NCI-H1694 (cell line): ENCODE measurements at places on chromosomes 1 and 21.

DNA sequence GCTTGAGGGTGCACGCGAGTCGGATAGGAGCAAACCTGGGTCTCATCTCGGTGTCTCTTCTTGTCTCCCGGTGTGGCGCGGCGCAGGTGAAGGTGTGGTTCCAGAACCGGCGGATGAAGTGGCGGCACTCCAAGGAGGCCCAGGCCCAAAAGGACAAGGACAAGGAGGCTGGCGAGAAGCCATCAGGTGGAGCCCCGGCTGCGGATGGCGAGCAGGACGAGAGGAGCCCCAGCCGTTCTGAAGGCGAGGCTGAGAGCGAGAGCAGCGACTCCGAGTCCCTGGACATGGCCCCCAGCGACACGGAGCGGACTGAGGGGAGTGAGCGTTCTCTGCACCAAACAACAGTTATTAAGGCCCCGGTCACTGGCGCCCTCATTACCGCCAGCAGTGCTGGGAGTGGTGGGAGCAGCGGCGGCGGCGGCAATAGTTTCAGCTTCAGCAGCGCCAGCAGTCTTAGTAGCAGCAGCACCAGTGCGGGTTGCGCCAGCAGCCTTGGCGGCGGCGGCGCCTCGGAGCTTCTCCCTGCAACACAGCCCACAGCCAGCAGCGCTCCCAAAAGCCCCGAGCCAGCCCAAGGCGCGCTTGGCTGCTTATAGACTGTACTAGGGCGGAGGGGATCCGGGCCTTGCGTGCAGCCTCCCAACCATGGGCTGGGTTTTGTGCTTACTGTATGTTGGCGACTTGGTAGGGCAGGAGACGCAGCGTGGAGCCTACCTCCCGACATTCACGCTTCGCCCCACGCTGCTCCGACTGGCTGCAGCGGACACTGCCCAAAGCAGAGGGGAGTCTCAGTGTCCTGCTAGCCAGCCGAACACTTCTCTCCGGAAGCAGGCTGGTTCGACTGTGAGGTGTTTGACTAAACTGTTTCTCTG, 5.1 kb downstream of the HLX start:
- no peak for DNase-seq

GRCh38 chr1:48789903-48790302, 13.2 kb upstream of the BEND5 start:
- no peak for DNase-seq

DNA sequence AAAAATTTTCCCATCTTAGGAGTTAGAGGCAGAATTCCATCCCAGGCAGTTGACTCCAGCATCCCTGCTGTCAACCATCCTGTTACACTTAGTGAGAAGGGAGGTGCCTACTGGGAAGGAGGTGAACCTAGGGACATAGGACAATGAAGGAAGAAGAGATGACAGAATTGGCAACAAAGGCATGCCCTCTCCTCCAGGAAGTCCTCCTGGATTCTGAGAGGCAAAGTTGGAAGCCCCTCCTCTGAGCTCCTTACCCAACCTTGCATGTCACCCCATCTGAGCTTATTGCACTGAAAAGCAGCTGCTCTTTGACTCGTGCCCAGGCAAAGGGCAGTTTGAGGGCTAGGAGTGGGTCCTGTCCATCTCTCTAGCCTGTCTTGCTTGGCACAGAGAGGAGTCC, 66.9 kb downstream of the PAX7 start:
- DNase-seq = no peak

GRCh38 chr1:234164098-234164709, 209.1 kb upstream of the COA6 start:
- no peak for DNase-seq

- DNase-seq = no peak
Measured at GRCh38 chr21:27365394-27365793, 398.5 kb upstream of the ADAMTS5 start.

DNA sequence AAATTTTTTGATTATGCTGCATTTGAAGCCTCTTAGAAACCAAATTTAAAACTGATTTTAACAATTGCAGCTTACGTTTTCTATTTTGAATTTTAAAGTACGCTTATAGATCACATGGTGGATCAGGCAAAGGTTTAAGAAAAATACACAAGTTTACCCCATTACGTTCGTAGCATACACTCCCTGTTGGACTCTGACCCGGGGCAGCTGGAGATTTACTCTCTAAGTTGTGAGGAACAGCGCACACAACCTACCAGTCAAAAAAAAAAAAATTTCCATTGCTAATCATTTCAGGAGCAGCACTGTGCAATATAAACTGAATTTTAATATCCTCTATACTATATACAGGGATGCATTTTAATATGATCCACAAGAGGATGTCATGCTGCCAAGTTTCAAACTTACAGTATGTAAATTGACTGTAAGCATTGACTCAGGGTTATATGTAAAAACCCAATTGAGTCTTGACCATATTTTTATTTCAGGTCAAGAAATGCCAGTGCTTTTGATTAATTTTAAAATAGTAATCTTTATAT, 20.4 kb downstream of the CSDE1 start:
- no peak for DNase-seq

- no peak for DNase-seq
Measured at GRCh38 chr1:179807691-179808485, 64.8 kb downstream of the FAM163A start.

DNA sequence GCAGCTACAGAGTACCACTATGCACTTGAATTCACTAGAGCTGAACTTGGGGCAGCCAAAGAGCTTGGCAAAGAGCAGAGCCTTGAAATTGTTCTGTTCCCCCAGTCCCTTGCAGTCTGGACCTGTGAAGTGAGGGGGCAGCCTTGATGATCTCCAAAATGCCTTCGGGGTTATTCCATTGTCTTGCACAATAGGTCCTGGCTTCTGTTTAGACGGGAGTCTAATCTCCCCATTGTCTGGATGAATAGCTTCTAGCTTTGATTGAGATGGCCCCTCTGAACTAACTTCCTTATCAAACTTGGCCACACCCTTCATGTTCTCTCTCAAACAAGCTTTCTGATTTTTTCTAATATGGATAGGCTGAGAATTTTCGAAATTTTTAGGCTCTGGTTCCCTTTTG, 72.6 kb downstream of the PGM1 start:
- no peak for DNase-seq

GRCh38 chr1:108009603-108010195, 44.7 kb upstream of the VAV3 start:
- no peak for DNase-seq

DNA sequence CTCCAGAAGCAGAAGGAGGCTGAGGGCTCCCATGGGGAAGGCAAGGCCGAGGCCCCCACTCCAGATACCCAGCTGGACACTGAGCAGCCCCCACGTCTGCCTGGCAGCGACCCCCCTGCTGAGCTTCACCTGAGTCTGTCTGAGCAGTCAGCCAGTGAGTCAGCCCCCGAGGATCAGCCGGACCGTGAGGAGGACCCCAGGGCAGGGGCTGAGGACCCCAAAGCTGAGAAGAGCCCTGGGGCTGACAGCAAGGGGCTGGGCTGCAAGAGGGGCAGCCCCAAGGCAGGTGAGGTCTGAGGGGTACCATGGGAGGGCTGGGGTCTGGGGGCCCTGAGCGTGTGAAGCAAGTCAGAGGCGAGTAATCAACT, 21.3 kb downstream of the DMBX1 start:
- no peak for DNase-seq

DNA sequence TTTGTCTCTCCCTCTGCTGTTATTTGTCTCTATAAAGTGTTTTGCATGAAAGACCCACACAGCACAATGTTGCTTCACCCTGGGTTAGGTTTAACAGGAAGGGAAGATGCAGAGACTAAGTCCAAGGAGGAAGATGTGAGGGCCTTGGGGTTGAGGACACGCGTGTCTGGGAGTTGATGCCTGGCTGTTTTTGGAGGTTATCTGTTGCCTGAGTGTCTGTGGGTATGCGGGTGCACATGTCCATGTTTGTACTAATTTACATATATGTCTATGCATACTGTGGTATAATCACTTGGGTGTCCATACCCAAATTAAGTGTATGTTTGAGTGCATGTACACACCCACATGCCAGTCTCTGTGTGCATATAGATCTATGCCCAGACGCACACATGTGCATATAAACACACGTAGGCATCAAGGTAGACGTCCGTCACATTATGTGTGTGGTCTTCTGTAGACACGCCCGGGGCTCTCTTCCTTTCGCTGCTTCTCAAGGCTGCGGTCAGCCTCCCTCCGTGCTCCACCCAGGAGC, 962 bp upstream of the MAN1C1 start:
- DNase-seq = no peak

- no peak for DNase-seq
Measured at GRCh38 chr1:202283991-202284390, 57.7 kb downstream of the UBE2T start.

GRCh38 chr1:175804561-175804960, 61.2 kb upstream of the TNR start:
- no peak for DNase-seq

GRCh38 chr1:116540088-116540487, 30.7 kb downstream of the CD58 start:
- no peak for DNase-seq
